Fibroblast of lung (primary cell): ENCODE measurements at places on chromosomes 6 and 20. TPM values are rescaled to one million over a fixed set of nuclear protein-coding genes. Genes with fewer than 3 reads are reported as not detected.

The CAGE1 gene
- not detected in 2 replicates for polyA plus RNA-seq

- H3K27me3 ChIP-seq = no peaks in the 10 kb centered on the region
- DNase-seq = no peak
- H3K27ac ChIP-seq = no peak overlapping the region
- H3K4me3 ChIP-seq = no peak overlapping the region
Measured at GRCh38 chr6:16058929-16059345, 69.9 kb upstream of the MYLIP start.

DNA sequence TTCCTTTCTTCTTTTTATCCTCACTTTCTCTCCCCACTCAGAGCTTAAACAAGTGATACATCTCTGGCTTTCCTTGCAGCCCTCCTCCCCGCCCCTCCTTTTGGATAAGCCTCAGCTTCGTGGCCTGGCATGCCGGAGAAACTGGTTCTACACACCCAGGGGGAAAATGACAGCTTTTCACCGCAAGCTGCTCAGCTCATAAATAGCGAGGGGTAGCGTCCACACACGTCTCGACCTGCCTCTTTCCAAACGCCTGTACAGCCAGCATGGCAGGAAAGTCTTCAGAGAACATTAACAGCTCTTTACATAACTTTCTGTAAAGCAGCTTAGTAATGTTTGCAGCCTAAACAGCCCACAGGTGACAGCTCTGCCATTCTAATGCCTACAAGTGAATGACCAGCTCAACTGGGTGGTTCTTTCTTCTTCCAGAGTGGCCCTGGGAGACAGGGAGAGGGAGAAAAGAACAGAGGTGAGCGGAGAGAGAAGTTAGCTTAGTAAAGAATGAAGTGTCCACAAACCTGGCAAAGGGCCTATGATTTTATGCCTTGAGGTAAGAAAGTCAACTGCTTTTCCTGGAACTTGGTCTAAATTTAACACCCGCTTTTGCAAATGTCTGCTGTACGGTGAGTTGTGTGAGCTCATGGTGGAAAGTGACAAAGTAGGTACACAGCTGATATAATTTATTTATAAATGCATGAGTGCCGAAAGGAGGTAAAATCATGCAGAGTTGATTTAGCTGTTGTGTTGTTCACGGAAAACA lies 251.5 kb downstream of the TFAP2A start:
- H3K27me3 ChIP-seq = no peaks in the 10 kb centered on the region
- no peaks in the 10 kb centered on the region for H3K4me1 ChIP-seq
- no peaks in the 10 kb centered on the region for H3K36me3 ChIP-seq
- H3K27ac ChIP-seq = no peak overlapping the region
- no peak for DNase-seq
- no peak overlapping the region for H3K4me3 ChIP-seq

DNA sequence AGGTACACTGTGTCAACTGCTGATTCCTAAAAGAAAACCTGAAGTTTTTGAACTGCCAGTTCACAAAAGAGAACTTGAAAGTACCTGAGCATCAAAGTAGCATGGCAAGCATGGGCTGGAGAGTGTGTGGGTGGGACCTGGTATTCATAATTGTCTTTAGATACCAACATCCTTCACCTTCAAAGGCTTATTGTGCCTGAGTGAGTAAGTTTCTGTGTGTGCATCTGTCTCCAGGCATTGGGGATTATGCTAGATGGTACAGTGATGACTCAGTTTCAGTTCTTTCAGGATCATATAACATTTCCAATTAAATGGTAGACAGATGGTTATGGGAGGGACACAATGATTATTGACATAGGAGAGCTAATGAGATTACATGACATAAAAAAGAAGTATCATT lies 238.5 kb downstream of the ZFAND3 start:
- peaks cover 3% of the 10 kb centered on the region for H3K4me1 ChIP-seq
- no peaks in the 10 kb centered on the region for H3K27me3 ChIP-seq
- peak; percentile 31 for DNase-seq
- no peak overlapping the region for H3K4me3 ChIP-seq
- H3K27ac ChIP-seq = no peak overlapping the region
